ENCODE measurements at places on chromosomes 3 and 15.
A peak's percentile ranks its signal among the peaks of the same experiment; 100 is the strongest.

DNA sequence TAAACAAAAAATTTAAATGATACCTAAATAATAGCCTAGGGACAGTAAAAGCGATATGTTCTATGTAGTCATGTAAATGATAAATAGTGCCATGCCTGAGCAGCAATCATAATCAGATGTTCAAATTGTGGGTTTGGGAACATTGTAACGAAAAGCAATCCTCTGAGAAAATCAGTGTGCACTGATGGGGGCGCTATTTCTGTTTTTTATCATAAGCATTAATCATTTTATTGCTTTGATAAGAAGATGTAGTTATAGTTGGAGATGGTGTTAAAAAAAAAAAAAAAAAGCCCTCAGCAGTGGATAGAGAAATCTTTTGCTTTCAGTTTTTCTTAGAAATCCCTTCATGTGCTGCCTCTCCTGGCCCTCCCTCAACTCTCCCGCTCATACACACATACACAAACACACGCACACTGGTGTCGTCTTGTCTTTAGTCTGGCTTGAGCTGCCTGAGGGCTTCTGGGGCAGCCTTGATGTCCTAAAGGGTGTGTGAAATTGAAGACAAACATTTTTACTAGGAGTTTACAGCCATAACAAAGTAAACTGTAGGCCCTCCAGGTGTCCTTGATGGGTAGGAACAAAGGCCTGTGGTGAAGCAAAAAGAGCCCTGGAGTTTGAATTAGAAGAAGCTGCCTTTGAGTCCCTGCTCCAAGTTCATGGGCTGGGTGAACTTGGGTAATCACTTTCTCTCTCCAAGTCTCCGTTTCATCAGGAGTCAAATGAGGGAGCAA lies 428.1 kb downstream of the SOX2 start:
- no peak for DNase-seq

- DNase-seq: no peak
Observed at GRCh38 chr15:73317651-73318462, 50.9 kb downstream of the HCN4 start.

DNA sequence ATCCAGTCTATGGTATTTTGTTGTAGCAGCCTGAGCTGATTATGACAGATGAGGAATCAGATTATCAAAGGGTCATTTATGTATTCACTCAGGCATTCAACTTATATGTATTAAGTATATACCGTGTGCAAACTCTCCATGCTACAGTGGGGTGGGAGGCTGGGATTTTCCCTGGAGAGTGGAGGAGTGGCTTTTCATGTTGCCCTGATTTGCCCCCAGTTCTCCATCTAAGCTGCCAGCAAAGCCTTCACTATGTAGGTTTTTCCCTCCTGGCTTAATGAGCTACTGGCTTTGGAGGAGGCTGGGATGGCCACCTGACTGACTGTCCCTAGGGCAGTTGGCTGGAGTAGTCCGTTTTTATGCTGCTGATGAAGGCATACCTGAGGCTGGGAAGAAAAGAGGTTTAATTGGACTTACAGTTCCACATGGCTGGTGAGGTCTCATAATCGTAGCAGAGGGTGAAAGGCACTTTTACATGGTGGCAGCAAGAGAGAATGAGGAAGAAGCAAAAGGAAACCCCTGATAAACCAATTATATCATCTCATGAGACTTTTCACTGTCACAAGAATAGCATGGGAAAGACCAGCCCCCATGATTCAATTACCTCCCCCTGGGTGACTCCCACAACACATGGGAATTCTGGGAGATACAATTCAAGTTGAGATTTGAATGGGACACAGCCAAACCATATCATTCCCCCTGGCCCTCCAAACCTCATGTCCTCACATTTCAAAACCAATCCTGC lies 253.9 kb downstream of the RPLP1 start:
- no peak for DNase-seq

DNA sequence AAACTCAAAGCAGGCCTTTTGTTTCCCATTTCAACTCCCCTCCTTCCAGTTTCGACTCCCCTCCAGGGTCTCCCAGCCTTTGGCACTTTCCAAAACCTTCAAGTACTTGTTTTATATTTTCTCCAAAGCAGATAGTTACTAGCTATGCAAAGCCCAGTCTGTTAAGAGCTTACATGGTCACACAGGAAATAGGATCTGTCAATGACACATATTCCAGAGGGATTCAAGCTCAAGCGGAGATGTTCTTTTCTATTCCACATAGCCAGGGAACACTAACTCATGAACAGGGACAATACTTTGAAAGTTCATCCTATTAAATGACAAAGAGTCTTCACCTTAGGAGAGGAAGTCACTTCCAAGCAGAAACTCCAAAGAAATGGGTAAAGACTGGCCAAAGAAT lies 18.6 kb downstream of the SUCLG2 start:
- no peak for DNase-seq

DNA sequence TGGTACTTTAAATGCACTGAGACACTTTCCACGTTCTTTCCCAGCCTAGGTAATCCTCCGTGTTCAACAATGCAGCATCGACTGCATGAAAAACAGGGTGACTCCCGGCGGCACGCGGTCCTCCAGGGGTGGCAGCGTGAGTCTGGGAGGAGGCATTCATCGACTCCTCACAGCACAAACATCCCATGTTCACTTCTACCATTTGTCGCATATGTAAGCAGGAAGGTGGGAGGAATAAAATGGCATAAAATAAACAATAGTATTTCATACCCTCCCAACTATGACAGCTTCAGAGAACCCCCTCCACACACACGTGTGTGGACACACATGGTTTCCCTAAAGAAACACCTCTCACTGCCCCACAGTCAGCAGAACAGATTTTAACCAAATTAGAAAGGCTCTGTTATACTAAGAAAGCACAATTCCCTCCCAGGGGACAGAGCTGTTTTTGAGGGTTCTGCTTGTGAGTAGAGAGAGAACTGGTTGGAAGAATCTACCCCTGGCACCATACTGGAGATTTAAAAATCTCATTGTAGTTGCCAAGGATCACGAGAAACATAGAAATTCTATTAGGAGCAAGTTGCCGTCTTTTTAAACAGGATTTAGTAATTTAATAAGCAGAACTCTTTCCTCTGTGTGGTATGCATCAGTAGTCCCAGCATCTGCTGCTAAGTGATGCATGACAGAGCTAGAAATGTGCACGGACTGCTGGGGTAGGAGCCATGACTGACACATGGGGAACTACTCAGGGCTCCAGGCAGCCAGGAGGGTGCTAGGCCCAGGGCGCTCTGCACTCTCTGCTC lies 6.0 kb downstream of the FAM43A start:
- DNase-seq: no peak

- no peak for DNase-seq
Observed at GRCh38 chr3:114108137-114108536, 51.6 kb downstream of the QTRT2 start.

DNA sequence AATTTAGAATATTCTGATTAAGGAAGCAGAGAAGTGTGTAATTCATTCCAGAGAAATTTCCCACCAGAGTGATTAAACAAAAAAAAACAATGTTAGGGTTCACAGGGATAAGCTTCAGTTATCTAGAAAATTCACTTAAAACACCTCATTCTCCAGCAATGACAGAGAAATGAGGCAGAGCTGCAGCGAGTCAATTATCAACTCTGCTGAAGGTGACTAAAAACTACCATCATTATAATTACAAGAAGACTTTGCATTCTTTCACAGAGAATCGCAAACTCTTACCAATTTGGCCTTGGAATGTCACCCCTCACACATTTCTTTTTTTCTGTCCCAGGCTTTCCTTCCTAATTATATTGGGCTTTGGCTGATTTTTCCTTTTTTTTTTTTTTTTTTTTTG lies 117.1 kb downstream of the RAB11A start:
- DNase-seq: no peak

- DNase-seq: peak; percentile 51
Observed at GRCh38 chr3:45105855-45106671, 40.1 kb downstream of the CDCP1 start.

DNA sequence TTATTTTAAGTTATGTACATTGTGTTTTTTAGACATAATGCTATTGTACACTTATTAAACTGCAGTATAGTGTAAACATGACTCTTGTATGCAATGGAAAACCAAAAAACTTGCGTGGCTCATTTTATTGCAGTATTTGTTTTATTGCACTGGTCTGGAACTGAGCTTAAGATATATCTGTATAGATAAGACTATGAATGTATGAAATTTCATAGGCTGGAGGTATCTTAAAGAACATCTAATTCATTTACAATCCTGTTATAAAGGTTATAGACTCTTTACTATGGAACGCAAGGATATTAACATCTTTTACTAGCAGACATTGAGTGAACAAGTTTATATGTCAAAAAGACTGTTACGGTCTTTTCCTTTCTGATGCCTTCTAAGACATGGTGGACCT lies 459.4 kb downstream of the IL5RA start:
- DNase-seq: no peak

DNA sequence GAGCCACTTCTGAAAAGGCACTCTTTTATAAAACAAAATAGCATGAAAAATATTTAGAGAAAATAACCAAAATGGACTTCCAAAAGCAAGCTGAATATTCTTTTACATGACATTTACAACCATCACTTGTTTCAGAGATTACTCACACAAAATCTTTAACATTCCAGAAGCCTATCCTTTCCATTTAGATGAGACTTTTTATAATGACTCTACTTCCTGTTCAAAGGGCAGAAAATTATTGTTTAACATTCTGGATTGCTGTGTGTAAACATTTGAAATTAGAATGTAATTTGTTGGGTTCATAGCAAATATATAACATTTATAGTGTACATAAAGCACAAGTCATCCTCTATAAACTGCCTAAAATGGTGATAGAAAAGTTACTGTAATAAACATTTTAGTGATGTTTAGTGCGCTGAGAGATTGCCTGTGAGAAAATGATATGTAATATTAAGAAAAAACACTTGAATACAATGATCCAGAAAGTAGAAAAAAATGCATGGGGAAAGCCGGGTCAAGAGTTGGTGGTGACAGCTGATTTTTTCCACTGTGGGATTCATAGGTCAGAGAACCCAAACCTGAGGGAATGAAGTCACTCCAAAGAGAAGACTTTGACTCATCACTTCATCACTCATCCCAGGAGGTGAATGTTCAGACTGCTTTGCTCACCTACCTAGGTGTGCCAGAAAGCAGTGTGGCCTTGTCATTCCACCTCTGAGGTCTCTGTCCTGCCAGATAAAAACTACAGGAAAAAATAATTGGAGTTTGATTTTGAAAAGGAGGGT lies 305.8 kb downstream of the ARPP21 start:
- DNase-seq: no peak

DNA sequence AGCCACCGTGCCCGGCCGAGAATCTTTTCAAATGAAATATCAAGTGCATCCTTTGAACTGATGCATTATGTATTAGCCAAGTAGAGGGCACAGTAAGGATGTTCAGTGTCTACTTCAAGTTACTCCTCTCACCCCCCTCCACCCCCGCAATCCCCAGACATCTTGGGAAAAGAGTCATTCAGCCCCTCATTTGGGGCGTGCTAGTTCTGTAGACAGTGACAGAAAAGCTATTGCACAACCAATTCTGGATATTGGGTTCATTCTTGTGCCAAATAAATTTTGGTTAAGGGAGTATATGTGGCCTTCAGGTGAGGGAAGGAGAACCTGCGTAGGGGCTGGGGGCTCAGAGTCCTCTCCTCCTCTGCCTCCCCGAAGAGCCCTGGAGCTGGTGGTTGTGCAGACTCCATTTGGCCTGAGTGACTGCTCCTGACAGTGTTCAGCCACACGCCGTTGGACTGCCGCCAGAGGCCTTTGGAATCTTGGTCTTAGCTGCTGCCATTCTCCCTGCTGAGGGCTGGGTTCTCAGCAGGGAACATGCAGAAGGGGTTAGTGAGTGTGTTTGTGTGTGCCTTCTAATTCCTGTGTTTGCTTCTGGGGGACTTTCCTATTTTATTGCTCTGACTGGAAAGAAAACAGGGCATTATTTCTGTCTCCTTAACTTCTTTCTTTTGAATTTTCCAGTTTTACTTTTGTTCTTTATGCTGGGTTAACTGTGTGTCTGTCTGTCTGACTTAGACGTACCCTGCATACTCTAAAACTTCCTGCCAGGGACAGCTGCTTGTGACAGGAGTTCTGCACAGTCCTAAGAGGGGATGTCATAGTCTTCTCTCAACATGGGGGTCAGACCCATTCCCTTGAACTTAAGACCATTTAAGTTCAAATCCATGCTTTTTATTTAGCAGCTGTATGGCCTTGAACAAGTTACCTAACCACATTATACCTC lies 21.0 kb downstream of the RARB start:
- DNase-seq: no peak

DNA sequence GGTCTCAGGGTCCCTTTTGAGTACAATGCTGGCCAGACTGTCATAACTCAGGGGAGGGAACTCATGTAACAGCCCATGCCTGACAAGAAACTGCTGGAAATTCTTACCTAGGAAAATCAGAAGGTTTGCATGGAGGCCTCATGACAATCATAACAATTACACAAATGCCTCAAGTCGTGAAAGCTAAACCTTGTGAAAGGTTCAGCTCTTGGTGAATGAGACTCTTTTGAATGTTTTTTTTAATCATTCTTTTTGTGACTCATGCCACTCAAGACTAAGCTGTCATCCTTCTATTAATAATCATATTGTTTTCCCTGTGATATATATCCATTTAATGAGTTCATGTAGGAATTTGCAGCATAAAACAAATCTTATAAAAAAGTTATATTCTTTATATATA lies 61.4 kb upstream of the LEKR1 start:
- DNase-seq: no peak

- DNase-seq: no peak
Observed at GRCh38 chr15:81785181-81785580, 260.6 kb downstream of the MEX3B start.

GRCh38 chr3:107841831-107842230 lies 249.0 kb downstream of the CD47 start:
- no peak for DNase-seq

DNA sequence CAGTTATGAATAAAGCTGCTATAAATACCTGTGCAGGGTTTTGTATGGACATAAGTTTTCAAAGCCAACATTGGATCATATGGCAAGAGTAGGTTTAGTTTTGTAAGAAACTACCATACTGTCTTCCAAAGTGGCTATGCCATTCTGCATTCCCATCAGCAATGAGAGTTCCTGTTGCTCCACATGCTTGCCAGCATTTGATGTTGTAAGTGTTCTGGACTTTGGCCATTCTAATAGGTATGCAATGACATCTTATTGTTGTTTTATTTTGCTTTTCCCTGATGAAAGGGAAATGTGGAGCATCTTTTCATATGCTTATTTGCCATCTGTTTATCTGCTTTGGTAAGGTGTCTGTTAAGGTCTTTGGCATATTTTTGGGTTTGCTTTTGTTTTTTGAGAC lies 22.2 kb upstream of the BLM start:
- no peak for DNase-seq

DNA sequence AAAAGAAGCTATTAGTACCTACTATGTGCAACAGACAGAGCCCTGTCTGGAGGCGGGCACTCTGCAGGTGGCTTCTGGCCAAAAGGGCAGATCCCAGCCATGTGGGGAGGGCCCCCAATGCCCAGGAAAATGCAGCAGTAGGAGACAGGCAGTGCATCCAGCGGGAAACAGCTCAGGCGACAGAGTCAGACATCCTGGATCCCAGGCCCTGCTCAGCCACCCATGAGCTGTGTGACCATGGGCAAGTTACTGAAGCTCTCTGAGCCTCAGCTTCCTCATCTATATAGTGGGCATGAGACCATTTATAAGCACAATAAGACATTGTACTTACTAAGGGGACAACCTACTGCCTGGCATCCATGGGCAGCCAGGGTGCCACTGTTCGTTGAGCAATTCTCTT lies 25.8 kb downstream of the NUP210 start:
- no peak for DNase-seq
